Renal cortex interstitium (tissue), 15 donors: ENCODE measurements at places on chromosomes 7 and 10.

GRCh38 chr7:150378115-150378852, 846 bp upstream of the ZNF775 start:
- no peak for DNase-seq

DNA sequence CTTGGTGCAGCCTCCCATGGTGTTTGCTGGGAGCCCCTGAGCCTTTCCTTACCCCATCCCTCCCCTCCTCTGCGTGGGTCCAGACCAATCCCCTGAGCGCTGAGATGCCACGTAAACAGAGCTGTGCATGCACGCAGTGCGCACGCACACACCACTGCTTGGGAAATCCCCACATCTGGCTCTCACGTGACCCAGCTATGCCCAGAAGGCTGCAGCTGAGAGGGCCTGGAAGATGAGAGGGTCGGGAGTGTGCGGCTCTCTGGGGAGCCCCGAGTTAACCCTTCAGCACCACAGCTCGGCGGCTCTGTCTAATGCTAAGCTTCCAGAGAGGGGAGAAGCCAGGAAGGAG, 177.2 kb downstream of the SH3PXD2A start:
- no peak for DNase-seq

DNA sequence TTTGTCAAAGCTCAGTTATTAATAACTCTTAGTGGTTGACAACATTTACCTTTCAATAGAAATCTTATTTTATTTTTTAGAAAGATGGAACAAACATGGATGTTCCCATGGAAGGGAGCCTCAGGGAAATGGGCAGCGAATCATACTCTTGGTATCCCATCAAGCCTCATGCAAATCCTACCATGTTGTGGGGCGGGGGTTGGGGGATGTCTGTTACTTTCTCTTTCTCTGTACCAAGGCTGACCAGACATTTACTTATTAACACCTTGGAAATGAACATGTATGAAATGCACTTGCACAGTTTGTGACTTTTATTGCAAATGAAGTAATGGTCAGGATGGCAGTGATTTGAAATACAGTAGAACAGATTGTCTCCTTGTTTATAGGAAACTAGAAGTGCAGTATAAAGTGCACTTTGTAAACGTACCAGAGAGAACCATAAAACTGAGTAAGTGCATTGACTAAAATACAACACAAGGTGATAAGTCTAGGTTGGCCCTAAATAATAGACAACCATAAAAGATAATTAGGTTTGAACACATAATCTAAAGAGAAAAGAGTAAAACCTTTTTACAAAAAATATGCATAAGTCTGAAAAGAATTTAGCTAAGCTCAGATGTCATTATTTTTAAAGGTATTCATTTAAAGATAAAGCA, 32.4 kb downstream of the SEMA3D start:
- no peak for DNase-seq

DNA sequence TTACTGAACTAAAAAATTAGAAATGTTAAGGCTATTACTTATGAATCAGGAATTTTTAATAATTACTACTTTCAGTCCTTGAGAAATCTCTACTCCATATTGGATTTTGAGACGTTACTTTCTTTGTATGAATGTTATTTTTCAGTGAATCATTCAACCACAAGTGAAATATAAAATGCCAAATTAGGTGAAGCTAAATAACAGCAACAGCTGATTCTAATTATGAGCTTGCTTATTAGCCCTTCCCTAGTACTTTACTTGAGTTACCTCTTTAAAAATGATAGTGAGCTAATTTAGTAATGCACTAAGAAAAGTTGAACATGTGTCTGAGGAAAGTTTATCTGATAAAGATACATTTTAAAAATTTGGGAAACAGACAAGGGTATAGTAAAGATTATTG, 51.4 kb downstream of the PCGF5 start:
- no peak for DNase-seq

DNA sequence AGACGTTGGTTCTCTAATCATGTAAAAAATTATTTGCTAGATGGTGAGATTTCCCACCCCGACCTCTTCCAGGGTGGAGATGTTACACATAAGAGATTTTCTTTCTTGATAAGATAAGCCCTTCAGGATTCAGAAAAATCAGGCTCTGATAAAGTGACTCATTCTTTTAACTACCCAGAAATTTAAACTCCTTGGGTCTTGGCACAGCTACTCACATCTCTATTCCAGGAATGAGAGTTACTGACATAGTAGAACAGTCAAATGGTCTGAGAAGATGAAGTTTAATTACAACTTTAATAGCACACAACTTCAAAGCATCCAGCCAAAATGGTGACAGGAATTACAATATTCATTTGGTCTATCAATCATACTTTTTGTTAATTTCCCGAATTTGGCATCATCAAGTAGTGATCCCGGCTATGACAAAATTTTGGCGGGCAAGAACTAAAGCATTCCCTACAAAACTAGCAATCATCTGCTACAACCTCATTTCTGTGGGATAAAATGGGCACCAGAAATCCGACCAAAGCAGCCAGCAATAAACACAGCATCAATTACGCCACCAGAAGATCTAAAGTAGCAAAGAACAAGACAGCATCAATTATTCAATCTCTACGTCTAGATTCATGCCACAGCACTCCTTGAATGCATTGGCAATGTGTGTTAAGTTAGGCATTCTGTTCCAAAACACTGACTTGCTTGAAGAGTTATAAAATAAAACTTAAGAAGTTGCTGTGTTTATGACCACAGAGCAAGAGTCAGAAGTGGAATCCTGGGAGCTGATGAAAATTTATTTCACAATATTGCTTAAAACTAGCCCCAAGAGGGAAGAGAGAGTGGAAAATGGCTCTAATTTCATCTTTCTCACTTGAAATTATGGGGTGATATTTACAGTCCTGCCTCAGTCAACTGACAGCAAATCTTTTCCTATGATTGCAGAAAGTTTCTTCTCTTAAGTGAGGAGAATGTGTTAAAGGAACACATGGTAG, 565.7 kb upstream of the ANKRD30A start:
- DNase-seq = no peak

GRCh38 chr7:16055263-16055976, 365.9 kb downstream of the CRPPA start:
- no peak for DNase-seq

GRCh38 chr7:77258593-77258992, 59.0 kb upstream of the FGL2 start:
- no peak for DNase-seq

- DNase-seq = no peak
Observed at GRCh38 chr7:126656165-126656564, 596.6 kb downstream of the GRM8 start.

- DNase-seq = no peak
Observed at GRCh38 chr7:114864278-114864677, 57.6 kb upstream of the MDFIC start.

GRCh38 chr7:116626886-116627285, 45.1 kb upstream of the MET start:
- DNase-seq = no peak

GRCh38 chr10:107144490-107144889, 20.0 kb downstream of the SORCS1 start:
- no peak for DNase-seq

- no peak for DNase-seq
Observed at GRCh38 chr7:25567430-25567829, 339.1 kb upstream of the NPVF start.

GRCh38 chr10:16905320-16905719, 88.1 kb upstream of the RSU1 start:
- DNase-seq = no peak

- no peak for DNase-seq
Observed at GRCh38 chr7:46257761-46258448, 336.8 kb upstream of the IGFBP3 start.

DNA sequence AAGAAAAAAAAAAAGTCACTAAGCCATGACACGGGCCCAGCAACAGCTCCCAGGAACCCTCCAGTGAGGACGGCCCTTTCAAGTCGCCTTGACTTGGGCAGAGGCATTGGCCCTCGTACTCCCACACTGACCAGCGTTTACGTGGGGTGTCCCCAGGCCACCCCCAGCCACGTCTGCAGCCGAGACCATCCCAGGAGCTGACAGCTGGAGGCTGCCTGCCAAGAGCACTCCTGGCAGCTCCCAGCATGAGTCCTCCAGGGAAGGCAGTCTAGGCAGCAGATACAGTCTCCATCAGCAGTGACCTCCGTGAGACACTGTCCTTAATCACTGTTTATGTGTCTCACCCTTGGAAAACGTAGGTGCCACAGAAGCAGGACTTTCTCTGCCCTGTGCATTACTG, 86.5 kb downstream of the PROSER2 start:
- no peak for DNase-seq

- DNase-seq = no peak
Observed at GRCh38 chr10:84401854-84402611, 73.6 kb downstream of the CCSER2 start.

DNA sequence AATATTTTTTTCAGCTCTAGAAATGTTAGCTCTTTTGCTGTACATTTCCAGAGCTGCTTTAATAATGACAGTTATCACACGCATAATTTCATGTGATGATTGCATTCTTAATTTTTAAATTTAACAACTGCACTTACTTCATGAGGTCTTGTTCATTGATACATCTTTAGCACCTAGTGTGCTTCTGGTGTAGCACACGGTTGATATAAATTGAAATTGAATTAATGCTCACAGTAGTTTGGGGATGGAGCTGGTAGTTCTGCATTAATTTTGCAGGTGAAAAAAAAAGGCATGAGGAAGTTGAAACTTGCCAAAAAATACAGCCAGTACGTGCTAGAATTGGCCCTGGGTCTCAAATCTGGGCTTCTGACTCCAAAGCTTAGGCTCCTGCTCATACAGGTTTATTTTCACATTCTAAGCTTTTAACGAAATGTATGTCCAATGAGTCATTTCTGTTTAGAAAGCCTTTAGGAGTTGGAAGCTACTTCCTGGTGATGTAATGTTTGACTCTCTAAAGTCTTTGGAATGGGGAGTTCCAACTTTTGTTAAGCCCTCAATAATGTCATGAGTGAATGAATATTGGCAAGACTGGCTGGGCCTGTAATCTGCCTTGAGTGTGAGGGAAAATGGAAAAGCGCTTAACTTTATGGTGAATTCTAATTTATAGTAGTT, 62.5 kb downstream of the DAGLB start:
- no peak for DNase-seq

DNA sequence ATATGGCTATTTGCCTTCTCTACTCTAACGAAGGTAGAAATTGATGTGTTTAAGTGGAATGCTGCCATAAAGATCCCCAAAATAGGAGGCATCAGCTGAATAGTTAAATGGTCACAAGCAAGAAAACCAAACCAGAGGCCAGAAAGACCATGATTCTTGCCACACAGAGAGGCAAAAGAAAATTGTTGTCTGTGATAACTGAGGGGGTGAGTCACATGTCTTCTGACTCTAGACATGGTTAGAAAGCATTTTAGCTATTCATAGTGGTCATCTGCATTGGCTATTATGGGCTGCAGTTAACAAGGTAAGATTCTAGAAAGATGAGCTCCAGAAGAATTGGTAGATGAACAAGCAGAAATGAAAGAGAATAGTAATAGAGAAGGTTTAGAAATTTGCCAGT, 361.4 kb upstream of the NPSR1 start:
- no peak for DNase-seq

GRCh38 chr10:53487019-53487983, 714.7 kb upstream of the MBL2 start:
- no peak for DNase-seq

GRCh38 chr10:61323726-61324125, 129.5 kb downstream of the TMEM26 start:
- DNase-seq = no peak

GRCh38 chr7:919924-920341, 34.5 kb downstream of the ADAP1 start:
- DNase-seq = no peak

DNA sequence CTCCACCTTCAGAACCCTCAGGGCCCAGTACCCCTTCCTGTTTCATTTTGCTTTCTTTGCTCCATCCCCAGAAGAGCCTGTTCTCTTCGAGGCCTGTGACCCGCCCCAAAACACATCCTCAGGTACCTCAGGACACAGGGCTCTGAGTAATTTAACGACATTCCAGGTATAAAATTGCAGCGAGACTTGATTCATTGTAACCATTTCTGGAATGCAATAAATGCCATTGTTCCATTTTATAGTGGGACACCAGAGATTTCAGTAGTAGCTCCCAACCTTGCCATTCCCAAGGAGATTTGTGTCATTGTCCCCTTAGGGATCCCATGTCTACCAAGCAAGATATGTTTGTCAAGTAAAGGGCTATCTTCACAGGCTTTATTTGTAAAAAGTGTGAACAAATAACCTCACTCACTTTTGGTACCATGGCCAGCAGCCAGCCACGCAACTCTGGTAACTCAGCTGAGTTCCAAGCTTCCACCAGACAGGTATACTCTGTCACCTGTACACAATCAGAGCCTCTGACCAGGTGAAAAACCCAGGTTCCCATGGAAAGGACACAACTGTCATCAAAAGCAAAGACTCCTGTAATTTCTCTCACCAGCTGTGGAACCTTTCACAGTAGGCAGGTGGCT, 441.3 kb downstream of the PLXNA4 start:
- DNase-seq = no peak

- DNase-seq = no peak
Observed at GRCh38 chr7:142172932-142173331, 61.4 kb downstream of the MGAM2 start.
